ENCODE measurements at places on chromosomes 3 and 15.

- no peak for DNase-seq
Observed at GRCh38 chr3:3145831-3146230, 19.1 kb downstream of the TRNT1 start.

DNA sequence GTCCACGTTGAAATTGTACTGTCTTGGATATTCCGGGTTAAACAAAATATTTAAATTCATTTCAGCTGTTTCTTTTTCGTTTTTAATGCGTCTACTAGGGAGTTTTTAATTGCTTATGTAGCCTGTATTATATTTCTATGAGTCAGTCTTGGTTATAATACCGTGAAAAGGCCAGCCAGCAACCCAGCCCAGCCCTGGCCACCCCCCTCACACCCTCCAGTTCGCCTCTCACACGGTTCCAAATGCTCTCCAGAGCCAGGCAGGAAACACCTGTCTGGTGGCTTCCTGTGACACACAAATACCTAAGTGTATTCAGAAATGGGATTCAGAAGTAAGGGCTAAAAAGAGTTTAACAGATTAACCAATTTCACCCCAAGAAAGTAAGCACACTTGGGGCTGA is 4.4 kb downstream of the SH3BP5 start:
- DNase-seq, result no peak

GRCh38 chr3:61876797-61877196 is 315.4 kb downstream of the PTPRG start:
- no peak for DNase-seq

- DNase-seq, result no peak
Observed at GRCh38 chr15:101250341-101250831, 1.5 kb downstream of the CHSY1 start.

DNA sequence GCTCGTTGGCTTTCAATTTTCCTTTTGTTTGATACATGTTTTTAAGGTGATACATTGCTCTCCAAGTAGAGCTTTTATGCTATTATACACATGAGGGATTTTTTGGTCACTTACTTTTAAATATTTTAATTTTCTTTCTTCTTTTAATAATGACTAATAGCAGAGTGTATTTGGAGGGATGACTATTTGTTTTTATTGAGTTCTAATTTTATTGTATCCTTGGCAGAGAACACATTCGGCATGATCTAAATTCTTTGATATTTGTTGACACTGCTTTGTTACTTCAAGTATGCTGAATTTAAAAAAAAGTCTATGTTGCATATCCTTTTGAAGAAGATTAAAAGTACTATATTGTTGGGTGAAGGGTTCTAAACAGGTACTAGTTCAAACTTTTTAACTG is 149.9 kb upstream of the PDZRN3 start:
- DNase-seq, result no peak

Measured in activated CD8-positive, alpha-beta memory T cell treated with anti-CD3 and anti-CD28 coated beads for 1 hour (primary cell).